Suppressor macrophage treated with lipopolysaccharide for 4 hours (primary cell): ENCODE measurements at places on chromosomes 12 and 14.
A peak's percentile ranks its signal among the peaks of the same experiment; 100 is the strongest.

GRCh38 chr14:100673807-100674154 lies 52.9 kb upstream of the DLK1 start:
- DNase-seq: no peak

GRCh38 chr14:91059576-91060350 lies 678 bp downstream of the RPS6KA5 start:
- peak; percentile 63 for DNase-seq

DNA sequence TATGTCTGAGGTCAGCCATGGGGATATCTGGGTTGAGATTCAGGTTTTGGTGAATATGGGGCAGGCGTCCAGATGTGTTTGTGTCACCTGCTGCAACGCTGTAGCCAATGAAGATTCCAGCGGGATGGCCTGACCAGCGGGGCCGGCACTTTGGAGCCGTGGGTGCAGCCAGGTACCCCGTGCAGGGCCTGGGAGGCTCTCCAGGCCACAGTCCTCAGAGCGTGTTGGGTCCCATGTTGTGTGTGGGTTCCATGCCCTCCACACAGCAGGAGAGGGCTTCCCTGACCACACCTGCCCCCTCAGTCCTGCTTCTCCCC lies 2.8 kb upstream of the TEX22 start:
- DNase-seq: no peak

GRCh38 chr14:34722723-34723545 lies 8.5 kb upstream of the CFL2 start:
- DNase-seq: peak; percentile 60

- no peak for DNase-seq
Measured at GRCh38 chr12:113845900-113846674, 120.0 kb downstream of the RBM19 start.

GRCh38 chr12:115341442-115341841 lies 657.5 kb upstream of the TBX3 start:
- peak; percentile 59 for DNase-seq

DNA sequence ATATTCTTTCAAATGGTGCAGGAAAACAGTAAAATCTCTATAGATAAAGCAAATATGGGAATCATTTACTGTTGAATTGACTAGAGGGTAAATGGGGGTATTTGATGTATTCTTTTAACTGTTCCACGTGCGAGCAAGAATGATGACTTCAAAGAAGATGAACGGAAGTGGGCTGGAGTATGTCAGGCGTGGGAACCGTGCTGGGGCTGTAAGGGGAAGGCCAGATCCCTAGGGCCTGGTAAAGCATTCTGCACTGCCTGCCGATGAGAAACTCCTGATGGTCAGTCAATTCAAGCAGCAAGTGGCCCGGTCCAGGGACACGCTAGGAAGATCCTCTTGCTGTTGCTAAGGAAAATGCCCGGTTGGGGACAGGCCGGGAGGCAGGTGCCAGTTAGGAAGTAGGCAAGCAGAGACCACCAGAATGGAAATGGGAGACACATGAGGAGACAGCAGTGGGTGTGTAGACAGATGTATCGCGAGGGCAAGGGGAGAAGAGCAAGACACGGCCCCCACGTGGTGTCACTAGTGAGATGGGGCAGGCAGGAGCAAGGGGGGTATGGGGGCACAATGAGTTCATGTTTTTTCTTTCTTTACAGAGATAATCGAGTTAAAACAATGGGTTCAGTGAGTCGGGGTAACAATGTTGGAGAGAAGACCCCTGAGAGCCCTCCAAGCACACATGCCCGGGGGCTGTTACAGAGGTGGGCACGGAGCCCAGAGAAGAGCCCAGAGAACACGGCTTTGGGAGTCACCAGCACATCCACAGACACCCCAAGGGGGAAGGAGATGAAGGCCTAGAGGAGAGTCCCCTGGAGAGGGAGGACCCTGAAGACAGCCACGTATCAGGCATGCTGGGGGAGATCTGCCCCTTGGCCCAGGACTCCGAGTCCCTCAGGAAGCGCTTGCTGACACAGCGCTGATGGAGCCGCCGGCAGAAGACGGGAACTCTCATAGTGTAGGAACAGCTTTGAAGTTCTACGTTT lies 37.2 kb downstream of the FBXO21 start:
- DNase-seq: no peak

DNA sequence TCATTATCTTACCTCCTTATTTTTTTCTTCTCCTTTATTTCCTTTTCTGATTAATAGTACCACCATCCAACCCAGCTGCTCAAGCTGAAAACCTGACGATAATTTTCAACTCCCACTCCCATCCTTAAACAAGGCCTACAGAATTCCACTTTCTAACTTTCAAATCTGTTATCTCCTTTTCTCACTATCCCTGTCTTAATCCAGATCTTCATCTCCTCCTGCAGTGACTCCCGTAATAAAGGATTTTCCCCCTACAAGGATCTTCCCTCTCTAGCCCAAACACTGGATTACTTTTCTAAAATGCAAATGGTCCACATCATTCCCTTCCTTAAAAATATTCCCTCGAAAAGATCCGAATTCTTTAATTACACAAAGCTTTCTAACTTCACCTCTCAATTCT lies 1.5 kb downstream of the TRAPPC6B start:
- DNase-seq: no peak

DNA sequence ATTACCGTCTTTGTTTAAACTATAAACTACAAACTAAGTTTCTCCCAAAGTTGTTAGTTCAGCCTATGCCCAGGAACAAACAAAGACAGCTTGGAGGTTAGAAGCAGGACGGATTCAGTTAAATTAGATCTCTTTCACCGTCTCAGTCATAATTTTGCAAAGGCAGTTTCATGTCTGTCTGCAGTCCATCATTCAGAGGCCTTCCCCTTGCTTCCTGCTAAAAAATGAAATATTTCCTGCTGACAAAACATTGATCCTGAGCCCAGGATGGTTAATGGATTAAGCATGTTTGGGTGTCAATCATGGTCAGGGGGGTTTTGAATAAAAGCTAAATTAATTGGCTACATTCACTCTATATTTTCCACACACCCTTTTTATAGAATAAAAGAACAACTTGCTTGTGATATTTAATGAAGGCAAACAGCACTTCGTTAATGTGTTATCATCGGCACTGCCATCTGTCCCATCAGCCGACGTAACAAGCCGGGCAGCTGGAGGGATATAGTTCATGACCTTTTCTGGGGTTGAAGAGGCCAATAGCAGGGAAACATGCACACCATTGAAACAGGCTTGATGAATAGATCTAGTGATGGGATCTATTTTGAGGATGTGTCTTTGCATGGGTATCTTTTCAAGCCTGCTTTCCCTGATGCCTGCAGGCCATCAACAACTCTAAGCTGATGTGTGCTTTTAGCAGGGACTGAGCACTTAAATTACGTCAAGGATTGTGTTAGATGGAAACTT lies 521.3 kb upstream of the TMEM132C start:
- DNase-seq: no peak

GRCh38 chr14:101056446-101056845 lies 152.9 kb upstream of the RTL1 start:
- no peak for DNase-seq

DNA sequence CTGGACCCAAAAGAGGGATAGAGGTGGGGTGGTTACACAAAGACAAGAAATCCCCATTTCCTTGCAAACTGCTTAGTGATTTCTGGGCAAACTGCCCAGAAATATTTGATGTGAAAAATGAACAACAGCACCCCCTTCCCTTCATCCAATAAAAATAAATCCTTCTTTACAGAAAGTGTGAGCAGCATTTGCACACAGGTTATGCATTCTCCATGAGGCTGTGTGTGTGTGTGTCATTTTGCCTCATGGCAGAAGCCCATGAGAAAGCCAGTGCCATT lies 17.2 kb upstream of the NRXN3 start:
- DNase-seq: no peak

GRCh38 chr12:76055393-76055792 lies 23.8 kb upstream of the PHLDA1 start:
- DNase-seq: no peak

DNA sequence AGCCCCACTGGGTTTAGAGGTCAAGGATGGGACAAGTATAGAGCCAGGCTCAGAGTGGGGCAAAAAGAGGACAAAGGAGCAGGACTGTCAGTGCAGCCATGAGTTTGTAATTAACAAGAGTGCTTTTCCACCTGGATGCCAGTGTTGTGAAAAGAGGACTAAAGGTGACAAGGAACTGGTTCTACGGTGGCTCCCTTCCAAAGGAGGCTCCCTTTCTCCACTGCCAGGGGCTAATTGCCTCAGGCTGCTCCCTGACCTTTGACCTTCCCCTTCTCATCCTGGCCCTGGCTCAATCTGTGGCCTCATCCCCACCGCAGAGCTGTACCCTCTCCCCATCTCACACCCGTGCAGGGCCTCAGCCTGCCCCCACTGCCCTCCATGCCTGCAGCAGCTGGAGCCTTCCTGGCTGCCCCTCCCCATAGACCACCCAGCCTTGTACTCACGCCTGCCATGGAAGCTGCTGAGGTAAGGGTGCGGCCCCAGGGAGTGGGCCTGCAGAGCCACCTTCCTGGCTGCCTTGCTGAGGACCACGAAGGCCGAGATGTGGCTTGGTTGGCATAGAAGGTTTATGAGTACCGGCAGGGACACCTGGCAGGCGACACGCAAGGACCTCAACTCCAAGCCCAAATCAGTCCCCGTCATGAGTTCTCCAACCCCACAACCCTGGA lies 24.8 kb upstream of the FKBP4 start:
- DNase-seq: no peak

DNA sequence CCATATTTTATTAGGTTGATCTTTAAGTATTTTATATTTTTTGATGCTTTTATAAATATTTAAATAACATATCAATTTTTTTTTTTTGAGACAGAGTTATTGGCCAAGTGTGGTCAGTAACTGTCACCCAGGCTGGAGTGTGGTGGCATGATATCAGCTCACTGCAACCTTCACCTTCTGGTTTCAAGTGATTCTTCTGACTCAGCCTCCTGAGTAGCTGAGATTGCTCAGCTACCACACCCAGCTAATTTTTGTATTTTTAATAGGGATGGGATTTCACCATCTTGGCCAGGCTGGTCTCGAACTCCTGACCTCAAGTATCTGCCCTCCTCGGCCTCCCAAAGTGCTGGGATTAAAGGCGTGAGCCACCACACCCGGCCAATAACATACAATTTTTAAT lies 71.1 kb downstream of the FUT8 start:
- DNase-seq: no peak

GRCh38 chr14:101506926-101507835 lies 54.1 kb upstream of the DIO3 start:
- DNase-seq: no peak

DNA sequence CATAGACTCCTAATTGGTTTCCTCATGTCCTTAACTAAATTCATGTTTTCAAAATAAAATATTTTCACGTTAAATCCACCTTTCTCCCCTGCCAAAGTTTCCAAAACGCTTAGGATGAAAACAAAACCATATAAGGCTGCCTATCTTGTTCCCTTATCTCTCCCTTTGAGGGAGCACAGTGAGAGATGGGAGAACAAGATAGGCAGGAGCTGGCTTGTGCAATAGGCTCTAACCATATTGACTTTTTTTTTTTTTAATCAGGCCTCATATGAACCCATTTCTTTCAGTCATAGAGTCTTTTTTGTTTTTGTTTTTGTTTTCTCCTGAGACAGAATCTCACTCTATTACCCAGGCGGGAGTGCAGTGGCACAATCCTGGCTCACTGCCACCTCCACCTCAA lies 184.9 kb downstream of the NRXN3 start:
- no peak for DNase-seq

DNA sequence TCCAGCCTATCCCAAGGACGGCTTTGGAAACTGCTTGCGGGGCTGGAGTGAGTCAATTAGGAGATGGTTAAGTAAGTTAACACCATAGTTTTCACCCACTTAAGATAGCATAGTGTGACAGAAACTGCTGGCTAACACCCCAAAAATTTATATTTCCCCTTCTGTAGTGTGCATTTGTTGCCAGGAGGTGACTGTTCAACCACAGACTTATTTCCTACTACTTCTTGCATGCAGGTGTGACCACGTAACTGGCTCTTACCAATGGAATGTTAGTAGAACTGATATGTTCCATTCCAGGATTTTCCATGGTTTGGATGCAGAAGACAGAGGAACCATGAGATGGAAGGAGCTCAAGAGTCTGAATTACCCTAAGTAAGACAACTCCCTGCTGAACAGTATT lies 52.9 kb upstream of the SLC35F4 start:
- DNase-seq: no peak

GRCh38 chr12:88266806-88267360 lies 124.8 kb downstream of the TMTC3 start:
- DNase-seq: no peak

DNA sequence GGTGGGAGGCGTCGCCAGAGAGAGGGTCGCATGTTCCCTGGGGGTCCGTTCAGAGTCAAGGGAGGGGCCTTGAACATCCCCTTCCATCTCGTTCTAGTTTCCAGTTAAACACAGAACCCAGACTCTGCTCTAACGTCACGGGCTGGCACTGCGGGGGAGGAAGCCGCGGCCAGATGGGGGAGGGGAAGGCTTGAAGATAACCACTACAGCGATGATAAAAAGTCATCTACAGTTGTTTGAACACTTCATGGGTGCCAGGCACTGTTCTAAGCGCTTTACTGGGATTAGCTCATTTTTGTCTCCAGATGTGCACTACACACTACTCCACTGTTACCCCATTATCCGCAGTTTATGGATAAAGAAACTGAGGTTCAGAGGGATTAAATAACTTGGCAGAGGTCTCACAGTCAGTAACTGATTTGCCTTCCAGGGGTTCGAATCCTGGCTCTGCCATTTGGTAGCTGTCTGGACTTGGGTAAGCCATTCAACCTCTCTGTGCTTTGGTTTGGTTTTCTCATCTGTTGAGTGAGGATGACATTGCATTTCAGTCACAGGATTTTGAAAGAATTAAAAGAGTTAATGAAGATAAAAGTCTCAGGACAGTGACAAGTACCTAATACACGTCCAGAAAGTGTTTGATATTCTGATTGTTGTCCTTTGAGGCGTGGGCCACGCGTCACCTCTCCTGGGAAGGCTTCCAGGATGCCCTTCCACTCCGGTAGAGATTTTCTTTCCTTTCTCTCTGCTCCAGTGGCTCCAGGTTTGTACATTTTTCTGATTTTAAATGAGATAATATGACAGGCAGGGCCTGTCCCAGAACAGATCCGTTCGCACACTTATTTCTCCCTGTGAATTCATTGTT lies 798 bp upstream of the RASAL1 start:
- peak; percentile 66 for DNase-seq

DNA sequence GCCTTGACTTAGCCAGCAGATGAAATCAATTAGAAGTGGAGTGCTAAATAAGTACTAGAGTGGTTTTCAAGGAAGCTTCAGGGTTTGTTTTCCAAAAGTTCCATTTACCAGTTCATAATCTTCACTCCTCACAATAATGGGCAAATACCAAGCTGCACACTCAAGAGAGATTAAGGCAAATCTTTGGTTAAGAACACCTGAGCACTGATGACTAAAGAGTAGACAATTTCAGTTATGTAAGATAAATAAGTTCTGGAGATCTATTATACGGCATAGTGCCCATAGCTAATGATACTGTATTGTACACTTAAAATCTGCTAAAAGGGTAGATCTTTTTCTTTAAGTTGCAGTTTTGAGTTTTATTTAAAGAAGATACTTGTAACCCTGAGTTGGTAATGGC lies 125.0 kb downstream of the ARMH4 start:
- no peak for DNase-seq

- DNase-seq: no peak
Measured at GRCh38 chr14:35222872-35223466, 69.2 kb upstream of the PSMA6 start.
